LNCaP clone FGC (cell line): ENCODE measurements at places on chromosomes 6 and 20.

GRCh38 chr6:170446841-170447560, 106.1 kb downstream of the PSMB1 start:
- DNase-seq: no peak

GRCh38 chr6:113488812-113489685, 368.1 kb upstream of the MARCKS start:
- no peak for DNase-seq

DNA sequence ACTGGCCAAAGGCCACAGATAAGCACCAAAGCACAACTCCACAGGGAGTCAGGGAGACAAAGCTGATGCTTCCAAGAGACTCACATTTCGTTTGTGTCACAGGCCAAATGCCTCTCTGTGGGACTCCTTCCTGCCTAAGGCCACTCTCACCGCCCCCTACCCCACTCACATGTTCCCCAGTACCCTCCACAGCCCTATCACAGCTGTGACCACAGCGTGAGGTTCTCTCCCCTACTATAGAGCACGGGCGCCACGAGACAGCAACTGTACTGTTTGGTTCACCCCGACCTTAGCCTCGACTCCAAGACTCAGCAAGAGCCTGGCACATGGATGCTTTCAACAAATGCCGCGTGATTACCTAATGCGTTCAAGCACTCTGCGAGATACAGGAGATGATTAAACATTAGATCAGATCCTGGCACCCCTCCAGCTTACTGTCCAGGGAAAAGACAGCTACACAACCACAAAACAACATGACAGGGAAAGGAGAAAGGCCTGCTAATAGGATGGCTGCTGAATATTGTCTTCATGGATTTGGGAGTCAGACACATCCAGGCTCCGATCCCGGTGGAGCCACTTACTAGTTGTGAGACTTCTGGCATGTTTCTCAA, 105.5 kb downstream of the AGPAT4 start:
- DNase-seq: peak; percentile 23

DNA sequence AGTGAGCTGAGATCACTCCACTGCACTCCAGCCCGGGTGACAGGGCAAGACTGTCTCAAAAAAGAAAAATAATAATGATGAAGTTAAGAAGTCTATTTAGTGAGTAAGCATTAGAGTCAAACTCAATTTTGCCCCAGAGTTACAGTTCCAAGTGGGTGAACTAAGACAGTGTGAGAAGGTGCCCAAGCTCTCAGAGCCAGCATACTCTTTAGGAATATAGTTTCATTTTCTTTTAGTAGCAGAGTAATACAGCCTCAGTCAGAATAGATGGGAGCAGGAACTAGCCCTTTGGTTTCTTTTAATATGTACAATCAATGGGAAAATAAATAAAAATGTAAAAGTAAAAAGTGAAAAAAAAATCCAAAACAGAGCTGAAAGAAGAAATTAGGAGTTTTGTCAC, 87.0 kb upstream of the ADGRF1 start:
- DNase-seq: no peak

DNA sequence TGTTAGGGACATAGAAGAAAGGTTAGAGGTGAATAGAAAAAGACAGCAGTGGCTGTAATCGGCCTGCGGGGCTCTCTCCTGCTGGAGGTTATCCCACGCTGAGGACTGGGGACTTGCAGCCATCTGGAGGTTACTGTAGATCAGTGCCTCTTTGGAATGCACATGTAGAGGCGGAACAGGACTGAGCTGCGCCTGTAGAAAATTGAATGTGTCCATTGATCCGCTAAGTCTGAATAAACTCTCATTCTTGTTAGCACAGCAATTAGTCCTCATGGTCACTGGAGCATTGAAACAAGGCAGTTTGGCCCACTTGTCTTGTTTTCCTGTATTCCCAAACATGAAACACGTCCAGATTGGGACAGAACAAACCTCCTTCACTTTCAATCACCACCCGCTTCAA, 46.3 kb upstream of the F13A1 start:
- DNase-seq: no peak

- DNase-seq: peak; percentile 76
These were observed 14.4 kb upstream of the TRIB3 start for GRCh38 chr20:366041-366718.

DNA sequence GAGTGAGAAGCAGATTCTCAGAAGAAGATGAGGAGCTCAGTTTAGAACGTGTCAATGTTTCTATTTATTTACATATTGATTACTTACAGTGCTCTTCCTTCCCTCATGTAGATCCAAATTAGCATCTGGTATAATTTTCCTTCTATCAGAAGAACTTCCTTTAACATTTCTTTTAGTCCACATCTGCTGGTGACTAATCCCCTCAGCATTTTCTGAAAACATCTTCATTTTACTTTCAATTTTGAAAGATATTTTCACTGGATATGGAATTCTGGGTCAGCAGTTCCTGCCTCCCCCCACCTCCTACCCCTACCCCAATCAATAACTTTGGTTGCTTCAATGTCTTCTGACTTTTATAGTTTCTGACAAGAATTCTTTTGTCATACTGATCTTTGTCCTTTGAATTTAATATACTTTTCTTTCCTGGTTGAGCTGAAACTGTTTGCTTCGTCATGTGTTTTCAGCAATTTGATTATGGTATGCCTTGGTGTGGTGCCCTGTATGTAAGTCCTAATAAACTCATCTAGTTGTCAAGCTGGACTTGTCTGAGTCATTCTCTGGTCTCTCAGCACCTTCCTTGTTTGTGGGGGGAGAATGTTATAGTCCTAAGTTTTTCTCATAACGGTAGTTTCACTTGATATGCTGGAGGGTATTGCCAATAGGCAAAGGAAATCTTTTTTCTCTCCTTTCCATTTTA, 57.0 kb downstream of the SMPDL3A start:
- no peak for DNase-seq

DNA sequence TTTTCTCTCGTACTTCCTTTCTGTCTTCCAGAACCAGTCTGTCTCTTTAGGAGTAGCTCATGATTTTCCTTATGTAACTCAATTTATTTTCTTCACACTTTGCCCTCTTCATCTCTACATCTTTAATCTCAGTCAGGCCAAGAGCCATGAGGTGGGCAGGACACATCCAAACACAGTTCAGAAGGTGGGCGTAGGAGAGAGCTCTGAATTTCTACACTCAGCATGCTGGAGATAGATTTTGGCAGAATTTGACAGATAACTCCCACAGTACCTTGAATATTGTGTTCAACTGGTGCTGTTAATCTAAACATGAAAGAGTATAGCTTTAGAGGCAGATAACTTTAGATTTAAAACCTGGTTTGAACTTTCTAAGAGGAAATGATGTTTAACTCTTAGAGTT, 23.8 kb upstream of the ZBTB24 start:
- DNase-seq: no peak

GRCh38 chr20:22260506-22260905, 323.9 kb downstream of the FOXA2 start:
- no peak for DNase-seq

GRCh38 chr6:169589293-169589692, 112.5 kb downstream of the WDR27 start:
- no peak for DNase-seq

- no peak for DNase-seq
These were observed 8.6 kb downstream of the HNF4A start for GRCh38 chr20:44364068-44364467.

- DNase-seq: no peak
These were observed 54.6 kb downstream of the RIN2 start for GRCh38 chr20:19812696-19813095.

DNA sequence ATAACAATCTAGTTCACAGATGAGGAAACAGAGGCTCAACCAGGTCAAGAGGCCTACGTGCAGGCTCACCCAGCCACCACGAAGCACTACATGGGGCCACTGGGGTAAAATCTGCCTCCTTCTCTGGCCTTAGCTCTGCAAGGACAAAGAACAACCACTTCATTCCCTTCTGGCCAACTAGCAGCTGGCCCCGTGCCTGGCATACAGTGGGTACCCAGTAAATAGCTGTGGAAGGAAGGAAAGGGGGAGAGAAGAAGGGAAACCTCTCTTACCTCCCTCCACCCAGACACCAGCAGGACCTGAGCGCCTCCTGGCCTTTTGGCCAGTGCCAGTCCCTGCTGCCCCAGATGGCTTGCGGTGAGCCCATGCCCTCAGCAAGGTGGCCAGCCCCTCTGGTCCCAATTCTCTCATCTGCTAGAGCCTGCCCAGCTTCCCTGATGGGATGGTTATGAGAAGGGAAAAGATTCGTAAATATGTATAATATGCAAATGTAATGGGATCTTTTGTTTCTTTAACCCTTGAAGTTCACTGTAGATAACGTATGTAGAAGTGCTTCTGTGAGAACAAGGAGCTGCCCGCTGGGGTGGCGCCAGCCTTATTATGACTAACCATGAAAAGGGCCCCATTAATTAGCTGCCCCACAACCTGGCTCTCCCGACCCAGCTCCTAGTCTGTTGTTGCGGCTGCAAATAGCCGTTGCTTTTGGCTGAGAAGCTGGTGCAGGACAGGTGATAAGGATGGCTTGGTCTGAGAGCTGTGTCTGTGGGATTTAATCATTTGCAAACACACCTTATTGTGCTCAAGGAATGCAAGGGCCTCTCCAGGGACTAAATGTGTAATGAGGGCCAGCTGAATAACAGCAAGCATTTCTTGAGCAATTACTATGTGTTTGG, 62.0 kb downstream of the DLGAP4 start:
- DNase-seq: no peak

GRCh38 chr20:259981-260380, 2.5 kb downstream of the DEFB132 start:
- no peak for DNase-seq

DNA sequence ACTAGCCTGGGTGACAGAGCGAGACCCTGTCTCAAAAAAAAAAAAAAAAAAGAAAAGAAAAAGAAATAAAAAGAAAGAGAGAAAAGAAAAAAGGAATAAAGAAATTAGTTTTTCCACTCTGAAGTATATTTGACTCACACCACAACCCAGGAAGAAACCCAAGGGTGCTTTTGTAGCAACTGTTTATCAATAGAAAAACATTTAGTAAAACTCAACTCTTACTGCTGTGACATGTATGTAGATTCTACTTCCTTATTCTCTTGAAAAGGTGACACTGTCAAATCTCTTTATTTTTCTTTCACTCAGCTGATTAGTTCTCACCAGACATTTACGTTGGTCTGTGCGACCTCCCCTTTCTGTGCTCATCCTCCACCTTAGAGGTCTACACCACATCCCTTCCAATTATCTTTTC, 99.9 kb upstream of the SHLD1 start:
- DNase-seq: no peak

DNA sequence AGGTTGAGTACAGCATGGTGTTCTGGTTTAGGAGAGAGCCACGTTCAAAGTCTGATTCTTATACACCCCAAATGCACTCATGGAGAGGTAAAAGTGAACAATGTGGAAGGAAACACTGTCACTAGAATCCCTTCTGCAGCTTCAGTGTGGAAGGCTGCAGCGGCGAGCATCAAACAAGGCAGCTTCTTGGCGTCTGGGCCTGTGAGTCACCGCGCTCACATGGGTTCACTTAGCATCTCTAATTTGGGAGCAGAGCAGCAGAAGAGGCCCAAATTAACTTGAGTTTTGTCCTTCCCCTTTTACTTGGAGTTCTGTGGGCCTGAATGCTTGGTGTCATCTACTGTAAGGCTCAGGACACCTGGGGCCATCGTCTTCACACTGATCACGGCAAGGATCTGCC, 10.9 kb upstream of the E2F1 start:
- no peak for DNase-seq

- no peak for DNase-seq
These were observed 1.7 kb upstream of the SLC22A2 start for GRCh38 chr6:160260367-160260766.

GRCh38 chr6:2434116-2434515, 188.7 kb upstream of the GMDS start:
- DNase-seq: no peak

DNA sequence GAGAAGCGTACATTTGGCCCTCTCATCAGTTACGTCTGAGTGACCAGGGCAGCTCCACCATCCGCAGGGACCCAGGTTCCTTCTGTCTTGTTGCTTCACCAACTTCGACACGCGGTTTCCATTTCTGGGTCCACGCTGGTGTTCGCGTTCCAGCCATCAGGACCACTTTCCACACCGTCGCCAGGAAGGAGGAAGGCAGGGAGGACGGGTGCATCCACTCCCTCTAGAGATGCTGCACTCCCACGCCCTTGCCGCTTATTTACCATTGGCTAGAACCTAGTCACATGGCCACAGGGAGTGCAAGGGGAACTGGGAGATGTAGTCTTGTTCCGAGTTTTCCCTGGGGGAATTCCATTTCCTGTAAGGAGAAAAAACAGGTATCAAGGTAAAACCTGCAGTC, 33.2 kb upstream of the SNX9 start:
- DNase-seq: no peak

- no peak for DNase-seq
These were observed 111.8 kb upstream of the SLC35F1 start for GRCh38 chr6:117795234-117795633.

GRCh38 chr20:18431206-18431605, 35.6 kb downstream of the DZANK1 start:
- DNase-seq: no peak

DNA sequence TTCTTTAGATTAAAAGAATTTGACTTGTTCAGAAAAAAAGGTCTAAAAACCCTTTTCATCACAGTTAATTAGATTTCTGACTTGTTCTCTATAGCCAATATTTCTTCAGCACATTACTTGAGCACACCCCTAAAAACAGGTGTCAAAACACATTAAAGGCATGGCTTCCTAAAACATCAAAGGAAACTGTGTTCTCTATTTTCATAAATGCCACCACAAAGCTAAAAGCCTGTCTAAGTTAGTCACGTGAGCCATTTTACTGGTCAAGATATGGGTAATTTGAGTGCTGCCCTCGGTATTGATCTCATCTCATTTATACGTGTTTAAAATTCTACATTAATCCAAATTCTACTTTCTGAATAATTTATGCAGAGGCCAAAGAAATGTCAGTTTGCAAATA, 580.5 kb downstream of the HAO1 start:
- no peak for DNase-seq

DNA sequence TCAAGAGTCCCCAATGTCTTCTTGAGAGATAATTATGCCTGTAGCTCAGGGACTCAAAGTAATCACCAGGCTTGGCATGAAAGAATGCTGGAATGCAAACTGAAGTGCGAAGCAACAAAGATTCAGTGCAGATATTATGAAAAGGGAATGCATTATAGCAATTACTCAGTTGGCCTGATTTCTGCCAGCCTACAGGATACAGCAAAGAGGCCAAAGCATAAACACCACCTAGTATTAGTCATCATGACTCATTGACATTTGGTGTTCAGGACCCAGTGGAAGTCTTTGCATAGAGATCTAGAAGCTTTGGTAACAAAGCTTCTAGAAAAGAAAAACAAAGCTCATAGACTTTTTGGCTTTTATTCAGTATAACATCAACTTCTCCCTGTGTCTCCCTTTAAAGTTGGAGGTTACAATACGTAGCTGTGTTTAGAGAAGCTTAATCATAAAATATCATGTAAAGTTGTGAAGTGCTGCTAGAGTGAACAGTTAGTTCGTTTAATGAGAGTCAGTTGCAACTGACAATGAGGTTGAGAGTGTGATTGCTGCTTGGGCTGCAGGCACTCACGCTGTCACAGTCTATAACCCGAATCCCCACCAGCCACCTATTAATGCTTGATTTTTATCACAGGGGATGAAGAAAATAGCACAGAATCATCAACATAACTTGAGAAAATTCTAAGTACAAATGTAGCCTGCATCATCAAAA, 932.7 kb downstream of the TFAP2A start:
- DNase-seq: no peak

GRCh38 chr6:17021539-17021889, 80.3 kb upstream of the STMND1 start:
- no peak for DNase-seq
